Testis (tissue), 5 donors: ENCODE measurements at places on chromosomes 12 and 14.

GRCh38 chr14:62946221-62946620 lies 99.0 kb downstream of the KCNH5 start:
- no peak for DNase-seq

DNA sequence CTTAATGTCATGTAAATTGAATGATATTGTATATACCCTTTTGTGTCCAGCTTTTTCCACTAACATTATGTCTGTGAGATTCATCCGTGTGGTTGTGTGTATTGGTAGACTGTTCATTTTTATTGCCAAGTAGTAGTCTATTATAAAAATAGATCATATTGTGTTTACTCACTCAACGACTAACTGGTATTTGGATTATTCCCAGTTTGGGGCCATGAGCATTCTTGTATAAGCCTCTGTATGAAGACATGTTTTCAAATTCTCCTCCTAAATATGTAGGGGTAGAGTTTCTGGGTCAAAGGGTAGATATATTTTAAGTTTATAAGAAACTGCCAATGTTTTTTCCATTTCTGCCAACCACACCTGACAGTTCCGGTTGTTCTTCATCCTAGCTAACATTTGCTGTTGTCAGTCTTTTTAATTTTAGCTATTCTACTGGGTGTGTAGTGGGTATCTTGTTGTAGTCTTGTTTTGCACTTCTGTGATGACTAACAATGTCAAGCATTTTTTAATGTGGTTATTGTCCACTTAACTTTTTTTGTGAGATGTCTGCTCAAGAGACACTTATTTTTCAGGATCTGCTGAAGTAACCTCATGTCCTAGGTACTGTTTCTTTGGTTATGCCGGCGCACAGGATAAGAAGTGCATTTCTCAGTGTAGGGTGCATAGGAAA lies 93.2 kb downstream of the DACT1 start:
- DNase-seq = no peak

DNA sequence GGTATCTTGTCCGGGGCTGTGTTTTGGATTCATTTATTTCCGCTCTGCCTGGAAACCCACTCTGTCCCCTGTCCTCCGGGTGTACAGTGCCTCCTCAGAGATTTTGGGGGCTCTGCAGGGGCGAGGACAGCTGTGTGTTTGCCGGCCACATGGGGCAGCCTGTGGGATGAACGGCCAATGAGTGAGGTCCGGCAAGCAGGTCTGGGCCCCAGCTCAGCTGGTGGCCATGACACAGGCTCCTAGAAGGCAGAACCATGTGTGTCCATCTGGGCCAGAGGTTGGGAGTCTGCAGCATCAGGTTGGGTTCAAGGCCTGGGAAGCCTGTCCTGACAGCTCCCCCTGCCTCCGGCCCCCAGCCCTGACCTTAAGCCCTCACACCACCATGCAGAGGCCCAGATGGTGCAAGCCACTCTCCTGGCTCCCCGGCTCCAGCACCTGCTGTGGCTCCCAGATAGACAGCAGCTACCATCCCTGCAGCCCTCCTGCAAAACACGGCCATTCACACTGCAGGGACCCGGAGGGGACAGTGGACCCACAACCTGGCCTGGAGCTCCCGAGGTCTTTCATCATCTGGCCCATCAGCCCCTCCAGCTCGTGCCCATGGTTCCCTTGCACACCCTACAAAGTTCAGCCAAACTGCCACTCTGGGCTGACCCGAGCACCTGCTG lies 220.1 kb upstream of the C14orf180 start:
- DNase-seq = no peak

GRCh38 chr14:69068744-69069421 lies 84.0 kb downstream of the DCAF5 start:
- DNase-seq = no peak

GRCh38 chr12:94686834-94687628 lies 36.7 kb upstream of the TMCC3 start:
- DNase-seq = no peak

GRCh38 chr14:41668356-41668755 lies 61.7 kb downstream of the LRFN5 start:
- DNase-seq = no peak
